ENCODE measurements at places on chromosomes 6 and 20. TPM values are rescaled to one million over a fixed set of nuclear protein-coding genes. Genes with fewer than 3 reads are reported as not detected.

The EYS gene
- total RNA-seq = not detected

The TBC1D7 gene
- total RNA-seq = 20.3 TPM

The KIAA0408 gene
- 6.6 TPM for total RNA-seq

The ID4 gene
- not detected for total RNA-seq

The APOBEC2 gene
- total RNA-seq = not detected

The ZNF184 gene
- 12.3 TPM for total RNA-seq

The EDN3 gene
- total RNA-seq = not detected

The ADGRB3 gene
- total RNA-seq = not detected

The ADAT2 gene
- 27.3 TPM for total RNA-seq

The MEI4 gene
- total RNA-seq = not detected

The MUCL3 gene
- total RNA-seq = 0.09 TPM

The TFAP2B gene
- not detected for total RNA-seq

The TPD52L2 gene
- 71.5 TPM for total RNA-seq

The GPR6 gene
- total RNA-seq = not detected

The SUMO4 gene
- total RNA-seq = 7.2 TPM

The CST9 gene
- total RNA-seq = not detected

The BNIP5 gene
- total RNA-seq = not detected

The SDCBP2 gene
- 11.5 TPM for total RNA-seq

The LPA gene
- not detected for total RNA-seq

The WASF1 gene
- 3.3 TPM for total RNA-seq

The SIRPA gene
- total RNA-seq = 0.05 TPM

The PTCRA gene
- not detected for total RNA-seq

The FAM209B gene
- total RNA-seq = 1.3 TPM

The SIRPB2 gene
- not detected for total RNA-seq

The OR2H1 gene
- not detected for total RNA-seq

Data from activated T-cell treated with anti-CD3 and anti-CD28 coated beads, Interleukin-2, amount 50 U/mL, for 72 hours (primary cell).